Activated B cell treated with CpG ODN at 0.5 μM for 24 hours (primary cell): ENCODE measurements at places on chromosomes 7 and 10. TPM values are rescaled to one million over a fixed set of nuclear protein-coding genes. Genes with fewer than 3 reads are reported as not detected.

- DNase-seq = no peak
Observed at GRCh38 chr10:35946556-35946955, 304.5 kb upstream of the FZD8 start.

GRCh38 chr7:148686312-148686937 lies 12.3 kb upstream of the CUL1 start:
- DNase-seq = no peak

GRCh38 chr10:90007226-90007625 lies 305.8 kb downstream of the KIF20B start:
- DNase-seq = no peak

- no peak for DNase-seq
Observed at GRCh38 chr10:52769966-52770365, 2.6 kb downstream of the MBL2 start.

DNA sequence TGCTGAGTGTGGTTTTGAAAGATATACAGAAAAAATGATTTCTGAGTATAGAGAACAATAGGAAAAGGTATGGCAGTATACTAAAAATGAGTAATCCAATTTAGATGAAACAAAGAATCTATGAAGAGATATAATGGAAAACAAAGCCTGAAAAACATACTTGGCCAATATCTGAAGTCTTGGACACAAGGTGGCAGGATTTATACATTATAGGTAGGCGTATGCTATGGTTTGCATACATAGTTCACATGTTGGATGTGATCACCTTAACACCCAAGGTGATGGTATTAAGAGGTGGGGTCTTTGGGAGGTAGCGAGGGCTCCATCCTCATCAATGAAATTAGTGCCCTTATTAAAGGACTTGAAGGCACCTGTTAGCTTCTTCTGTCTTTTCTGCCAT lies 34.5 kb upstream of the BPGM start:
- no peak for DNase-seq

DNA sequence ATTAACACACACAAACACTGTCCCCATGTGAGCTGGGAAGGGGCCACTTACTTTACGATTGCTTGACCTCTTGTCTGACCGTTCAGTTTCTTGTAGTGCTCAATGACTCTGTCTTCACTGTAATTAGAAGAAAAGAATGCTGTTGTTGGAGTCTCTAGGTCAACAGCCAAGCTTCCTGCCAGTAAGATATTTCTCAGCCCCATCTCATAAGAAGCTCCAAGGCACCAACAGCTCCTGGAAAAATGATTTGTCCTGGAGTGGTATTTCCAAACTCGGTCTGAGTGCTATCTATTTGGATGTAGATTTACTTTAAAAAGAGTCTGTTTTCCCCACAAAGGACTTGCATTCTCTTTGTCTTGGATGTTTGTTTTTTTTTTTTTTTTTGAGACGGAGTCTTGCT lies 153.7 kb downstream of the PRPF18 start:
- no peak for DNase-seq

DNA sequence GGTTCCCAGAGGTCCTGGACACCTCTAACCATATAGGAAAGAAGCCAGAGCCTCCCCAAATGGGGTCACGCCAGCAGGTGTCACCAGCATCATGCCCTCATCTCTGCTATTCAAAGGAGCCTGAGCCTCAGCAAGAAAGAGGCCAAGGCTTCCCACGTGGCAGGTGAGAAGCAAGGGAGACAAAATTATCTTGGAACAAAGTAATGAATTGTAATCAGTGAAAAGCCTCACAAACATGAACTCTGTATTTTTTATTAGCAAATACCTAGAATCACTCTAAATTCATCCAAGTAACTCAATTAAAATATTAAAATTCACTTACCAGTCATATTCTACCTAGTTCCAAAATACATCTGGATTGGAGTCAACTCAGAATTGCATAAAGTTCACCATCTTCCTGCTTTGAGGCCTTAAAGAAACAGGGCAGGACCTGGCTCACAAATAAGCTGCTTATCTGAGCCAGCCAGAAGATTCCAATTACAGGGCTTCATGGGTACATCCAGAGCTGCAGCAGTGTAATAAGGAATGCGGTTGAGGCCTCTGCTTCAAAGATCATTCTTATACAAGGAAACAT lies 68.7 kb downstream of the SGMS1 start:
- no peak for DNase-seq

DNA sequence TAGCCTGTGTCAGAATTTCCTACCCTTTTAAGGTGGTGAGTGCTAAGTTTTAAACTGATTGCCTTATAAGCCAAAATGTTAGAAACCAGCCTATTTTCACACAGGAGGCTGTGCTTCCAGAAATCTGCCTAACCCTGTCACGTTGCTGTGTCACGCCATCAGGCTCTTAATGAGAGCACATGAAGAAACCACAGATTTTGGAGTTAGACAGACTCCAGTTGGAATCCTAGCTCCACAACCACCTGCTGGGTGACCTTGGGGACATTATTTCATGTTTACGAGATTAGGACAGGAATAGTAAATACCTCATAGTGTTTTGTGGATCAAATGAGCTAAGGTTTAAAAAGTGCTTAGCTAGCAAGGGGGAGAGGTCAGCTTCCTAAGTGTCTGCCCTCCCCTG lies 321.8 kb downstream of the DPP6 start:
- DNase-seq = no peak

- DNase-seq = no peak
Observed at GRCh38 chr10:111990734-111991133, 192.8 kb downstream of the GPAM start.

DNA sequence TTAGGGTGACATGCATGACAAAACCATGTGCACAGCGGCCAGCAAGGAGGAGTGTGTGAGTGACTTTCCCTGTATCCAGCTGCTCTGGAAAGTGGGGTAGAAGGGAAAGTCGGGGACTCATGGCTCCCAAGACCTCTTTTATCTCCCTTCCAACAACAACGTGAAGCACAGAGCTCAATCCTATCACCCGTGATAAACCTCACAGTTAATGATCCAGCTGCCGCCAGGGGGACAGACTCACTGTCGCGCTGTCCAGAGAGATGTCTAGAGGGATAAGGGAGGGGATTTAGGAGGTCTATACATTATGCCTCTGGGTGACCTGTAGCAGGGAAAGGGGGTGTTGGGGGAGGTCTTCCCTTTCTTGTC lies 84.0 kb upstream of the SMNDC1 start:
- no peak for DNase-seq

DNA sequence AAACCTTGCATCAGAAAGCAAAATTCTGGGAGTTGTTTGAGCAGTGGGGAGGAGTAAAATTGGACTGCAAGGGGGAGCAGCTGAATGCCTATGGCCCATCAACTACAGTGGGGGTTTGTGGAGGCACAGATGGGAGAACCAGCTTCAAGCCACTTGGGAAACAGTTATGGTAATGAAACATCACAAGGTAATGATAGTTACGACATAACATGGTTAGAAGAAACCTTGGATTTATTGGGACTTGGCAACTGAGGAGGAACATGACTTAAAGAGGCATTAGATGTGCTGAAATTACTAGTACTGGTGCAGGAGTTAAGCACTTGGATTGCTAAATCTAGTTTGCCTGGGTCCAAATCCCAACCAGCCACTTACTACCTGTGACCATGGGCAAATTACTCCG lies 868.4 kb downstream of the KCNMA1 start:
- DNase-seq = no peak

DNA sequence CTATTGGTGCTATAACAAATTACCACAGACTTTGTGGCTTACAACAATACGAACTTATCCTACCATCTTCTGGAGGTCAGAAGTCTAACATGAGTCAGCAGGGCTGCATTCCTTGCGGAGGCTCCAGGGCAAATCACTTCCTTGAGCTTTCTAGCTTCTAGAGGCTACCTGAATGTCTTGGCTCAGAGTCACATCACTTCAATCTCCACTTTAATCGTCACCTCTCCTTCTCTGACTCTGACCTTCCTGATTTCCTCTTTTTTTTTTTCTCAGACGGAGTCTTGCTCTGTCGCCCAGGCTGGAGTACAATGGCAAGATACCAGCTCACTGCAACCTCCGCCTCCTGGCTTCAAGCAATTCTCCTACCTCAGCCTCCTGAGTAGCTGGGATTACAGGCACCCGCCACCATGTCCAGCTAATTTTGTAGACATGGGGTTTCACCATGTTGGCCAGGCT lies 44.6 kb upstream of the ANAPC16 start:
- no peak for DNase-seq

DNA sequence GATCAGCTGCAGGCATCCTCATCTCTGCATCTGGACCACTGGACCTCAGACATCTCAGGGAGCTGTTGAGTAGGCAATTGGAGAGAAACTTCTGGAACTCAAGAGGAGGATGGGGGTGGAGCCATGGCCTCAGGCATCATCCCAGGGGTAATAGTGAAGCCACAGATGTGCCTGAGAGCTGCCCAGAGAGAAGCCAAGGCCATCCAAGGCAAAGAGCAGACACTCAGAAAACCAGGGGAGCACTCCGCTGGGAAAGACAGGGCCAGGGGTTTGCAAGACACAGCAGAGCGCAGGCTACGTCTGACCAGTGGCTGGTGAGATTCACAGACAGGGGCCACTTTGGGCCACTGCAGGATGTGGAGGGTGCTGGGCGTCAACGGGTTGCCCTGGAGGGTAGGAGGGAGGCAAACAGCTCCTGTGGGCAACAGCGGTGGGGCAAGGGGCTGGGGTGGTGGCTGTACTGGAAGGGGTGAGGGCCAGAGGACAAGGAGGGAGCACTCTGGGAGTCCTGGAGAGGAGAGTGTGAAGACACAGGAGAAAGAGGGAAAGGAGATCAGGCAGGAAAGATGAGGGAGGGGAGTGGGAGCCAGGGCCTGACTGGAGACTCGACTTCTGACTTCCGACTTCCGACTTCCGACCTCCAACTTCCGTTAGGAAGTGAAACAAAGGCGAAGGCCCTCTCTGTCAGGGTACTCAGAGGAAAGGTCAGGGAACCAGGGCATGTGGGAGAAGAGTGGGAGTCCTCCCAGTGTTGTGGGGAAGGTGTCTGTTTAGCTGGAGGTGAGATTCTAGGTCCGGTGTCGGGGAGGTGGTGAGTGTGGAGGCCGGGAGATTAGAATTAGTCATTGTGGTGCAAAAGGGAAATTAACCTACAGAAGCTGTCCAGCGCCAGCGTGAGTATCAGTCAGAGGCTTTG lies 69.7 kb upstream of the ANTXRL start:
- no peak for DNase-seq

GRCh38 chr10:103543617-103544525 lies 50.4 kb downstream of the NEURL1 start:
- DNase-seq = no peak

The PHKG1 gene
- total RNA-seq = 2.0 and 3.4 TPM in 2 replicates

The CACNA2D1 gene
- not detected in 2 replicates for total RNA-seq

The NKX1-2 gene
- not detected in 2 replicates for total RNA-seq

The MYH16 gene
- total RNA-seq = not detected in 2 replicates

The IDI2 gene
- not detected in 2 replicates for total RNA-seq

The IL2RA gene
- total RNA-seq = 151 and 160 TPM in 2 replicates

The SPDYE1 gene
- total RNA-seq = not detected in 2 replicates

The SLC26A3 gene
- not detected in 2 replicates for total RNA-seq

The HOXA3 gene
- not detected in 2 replicates for total RNA-seq

The NODAL gene
- not detected in 2 replicates for total RNA-seq

The CFAP46 gene
- total RNA-seq = 1.6 and 3.7 TPM in 2 replicates
